Hepatocyte (in vitro differentiated cells): ENCODE measurements at places on chromosomes 4 and X. TPM values are rescaled to one million over a fixed set of nuclear protein-coding genes. Genes with fewer than 3 reads are reported as not detected.

Gene MAML3
- 8.7 and 11.2 TPM in 2 replicates for total RNA-seq

Gene C4orf33
- 15.6 and 21.6 TPM in 2 replicates for total RNA-seq

Gene ADRA2C
- 4.9 and 6.3 TPM in 2 replicates for total RNA-seq

Gene PAGE2B
- total RNA-seq, result not detected in 2 replicates

Gene MID1
- 21.1 and 23.0 TPM in 2 replicates for total RNA-seq

DNA sequence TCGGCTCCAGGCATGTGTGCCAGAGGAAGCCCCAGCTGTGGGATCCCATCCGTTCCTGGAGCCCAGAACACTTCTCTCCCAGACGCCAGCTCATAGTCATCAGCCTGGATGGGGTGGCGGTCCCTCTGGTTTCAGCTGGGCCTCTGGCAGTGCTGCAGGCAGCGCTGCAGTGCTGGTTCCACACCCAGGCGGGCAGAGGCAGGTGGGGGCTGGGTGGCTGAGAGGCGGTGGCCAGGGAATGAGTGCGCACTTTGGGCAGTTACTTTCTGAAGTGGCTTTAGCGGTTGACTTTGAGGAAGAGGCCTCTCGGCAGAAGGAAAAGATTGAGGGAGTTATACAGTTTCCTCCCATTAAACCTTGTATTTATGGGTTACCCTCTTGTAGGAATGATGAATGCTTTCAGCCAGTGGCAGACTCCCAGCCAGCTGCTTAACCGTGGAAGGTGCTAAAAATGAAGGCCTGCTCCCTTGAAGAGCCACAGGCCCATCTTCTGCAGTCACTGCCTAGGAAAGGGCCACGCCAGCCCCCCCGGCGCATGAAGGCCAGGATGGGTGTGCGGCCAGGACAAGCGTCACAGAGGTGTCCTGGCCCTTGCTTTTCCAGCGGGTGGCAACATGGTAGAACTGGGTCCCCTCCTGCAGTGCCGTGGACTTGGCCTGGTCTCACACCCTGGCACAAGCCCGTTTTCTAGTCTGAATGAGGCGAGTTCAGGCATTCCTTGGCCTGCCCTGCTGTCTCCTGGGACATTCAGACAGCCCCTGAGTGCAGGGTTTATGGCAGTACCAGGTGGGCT is 9.9 kb downstream of the TADA2B start:
- H3K4me3 ChIP-seq, result no peak overlapping the region
- no peaks in the 10 kb centered on the region for H3K27me3 ChIP-seq
- DNase-seq, result no peak
- H3K36me3 ChIP-seq, result no peaks in the 10 kb centered on the region

DNA sequence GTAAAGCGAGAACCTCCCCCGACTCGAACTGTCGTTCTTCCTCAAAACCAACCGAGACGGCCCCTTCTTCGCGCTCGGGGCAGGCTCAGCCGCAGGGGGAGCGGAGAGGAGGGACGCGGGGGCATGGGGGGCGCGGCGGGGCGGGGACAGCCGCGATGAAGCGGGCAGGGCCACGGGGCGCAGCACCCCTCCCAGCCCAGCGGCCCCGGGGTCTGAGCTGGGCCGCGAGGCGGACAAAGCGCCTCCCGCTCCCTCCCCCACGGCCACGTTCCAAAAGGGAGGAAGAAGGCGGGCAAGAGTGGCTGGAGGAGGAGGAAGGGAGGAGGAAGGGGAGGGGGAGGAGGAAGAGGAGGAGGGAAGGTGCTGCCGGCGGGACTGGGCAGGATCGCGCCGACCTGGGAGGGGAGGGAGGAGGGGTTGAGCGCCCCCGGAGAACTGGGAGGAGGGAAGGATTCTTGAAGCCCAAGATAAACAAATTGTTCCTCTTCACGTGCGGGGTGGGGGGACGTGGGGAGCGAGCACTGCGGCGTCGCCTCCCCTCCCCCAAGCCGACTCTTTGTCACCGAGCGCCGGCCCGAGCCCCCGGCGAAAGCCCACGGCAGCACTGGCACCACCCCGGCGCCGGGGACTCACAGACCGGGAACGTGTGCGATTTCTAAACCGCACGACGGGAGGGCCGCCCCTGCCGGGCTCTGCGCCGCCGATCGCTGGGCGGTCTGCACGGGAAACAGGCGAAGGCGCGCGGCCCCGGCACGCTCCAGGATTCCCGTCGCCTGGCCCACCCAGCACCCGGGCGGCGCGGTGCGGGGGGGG is 2.9 kb downstream of the MAML3 start:
- peak; percentile 93 for DNase-seq
- peak overlapping the region; percentile 100 for H3K27ac ChIP-seq
- H3K27me3 ChIP-seq, result no peaks in the 10 kb centered on the region
- peak overlapping the region; percentile 68 for H3K4me3 ChIP-seq
- no peaks in the 10 kb centered on the region for H3K36me3 ChIP-seq

DNA sequence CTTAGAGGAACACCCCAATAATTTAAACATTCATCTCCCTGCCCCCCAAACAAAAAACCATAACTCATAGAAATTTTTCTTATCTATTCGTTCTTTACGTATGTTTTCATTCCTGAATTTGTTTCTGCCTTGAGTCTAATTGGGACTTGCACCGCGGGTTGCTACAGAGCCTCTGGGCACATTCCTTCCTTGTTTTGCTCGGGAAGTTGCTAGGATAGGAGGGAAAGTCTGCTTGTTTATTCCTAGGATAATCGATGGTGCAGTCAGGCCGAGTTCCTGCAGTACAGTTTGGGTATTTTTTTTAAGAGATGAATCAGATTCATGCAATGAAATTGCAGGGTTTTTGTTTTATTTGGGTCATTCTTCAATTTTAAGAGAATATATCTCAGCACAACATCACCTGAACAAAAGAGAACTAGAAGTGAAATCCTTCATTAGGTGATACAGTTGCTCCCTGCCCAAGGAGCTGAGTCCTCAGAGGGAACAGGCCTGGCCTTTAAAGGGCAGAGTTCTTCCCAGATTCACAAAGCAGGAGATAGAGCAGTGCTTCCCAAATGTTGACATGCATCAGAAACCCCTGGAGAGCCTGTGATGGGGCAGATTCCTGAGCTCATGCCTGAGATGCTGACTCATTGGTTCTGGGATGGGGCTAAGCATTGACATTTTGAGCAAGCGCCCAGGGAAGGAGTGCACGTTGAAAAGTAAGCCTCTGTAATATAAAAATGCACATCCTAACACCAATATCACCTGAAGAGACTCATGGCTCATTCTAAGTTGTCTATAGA is 114.9 kb upstream of the FAM9B start:
- no peaks in the 10 kb centered on the region for H3K27me3 ChIP-seq
- H3K4me3 ChIP-seq, result no peak overlapping the region
- H3K36me3 ChIP-seq, result no peaks in the 10 kb centered on the region
- H3K4me1 ChIP-seq, result no peaks in the 10 kb centered on the region
- DNase-seq, result no peak
- H3K27ac ChIP-seq, result no peak overlapping the region

DNA sequence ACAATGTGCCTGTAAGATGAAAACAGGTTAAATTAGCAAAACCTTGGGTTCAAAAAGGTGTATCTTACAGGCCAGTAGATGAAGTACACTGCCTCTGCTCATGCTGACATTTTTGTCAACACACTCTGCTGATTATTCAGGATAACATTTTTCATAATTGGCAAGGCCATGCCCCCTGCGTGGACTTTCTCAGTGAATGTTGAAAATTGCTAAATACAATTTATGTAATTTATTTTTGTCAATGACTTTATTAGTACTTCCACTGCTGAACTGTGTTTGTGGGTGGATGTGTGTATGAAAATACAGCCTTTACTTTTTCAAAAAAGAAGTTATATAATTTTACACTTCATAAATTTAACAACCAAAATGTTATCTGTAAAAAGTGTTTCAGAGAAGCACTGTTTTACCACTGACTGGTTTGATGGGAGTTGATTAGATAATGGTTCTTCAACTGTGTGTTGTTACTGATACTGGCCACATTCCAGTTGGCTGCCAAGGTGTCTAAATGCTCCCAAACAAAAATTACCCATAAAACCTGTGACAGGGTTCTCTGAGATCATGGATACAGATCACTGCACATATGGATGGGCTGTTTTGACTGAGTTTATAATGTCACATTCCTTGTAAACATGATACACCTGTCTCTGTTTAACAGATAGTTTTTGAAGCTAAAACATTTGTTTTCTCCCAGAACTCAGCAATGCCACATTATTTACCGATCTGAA is 151.9 kb upstream of the SLC7A11 start:
- no peak overlapping the region for H3K27ac ChIP-seq
- no peak for DNase-seq
- no peaks in the 10 kb centered on the region for H3K27me3 ChIP-seq
- H3K4me1 ChIP-seq, result no peaks in the 10 kb centered on the region

DNA sequence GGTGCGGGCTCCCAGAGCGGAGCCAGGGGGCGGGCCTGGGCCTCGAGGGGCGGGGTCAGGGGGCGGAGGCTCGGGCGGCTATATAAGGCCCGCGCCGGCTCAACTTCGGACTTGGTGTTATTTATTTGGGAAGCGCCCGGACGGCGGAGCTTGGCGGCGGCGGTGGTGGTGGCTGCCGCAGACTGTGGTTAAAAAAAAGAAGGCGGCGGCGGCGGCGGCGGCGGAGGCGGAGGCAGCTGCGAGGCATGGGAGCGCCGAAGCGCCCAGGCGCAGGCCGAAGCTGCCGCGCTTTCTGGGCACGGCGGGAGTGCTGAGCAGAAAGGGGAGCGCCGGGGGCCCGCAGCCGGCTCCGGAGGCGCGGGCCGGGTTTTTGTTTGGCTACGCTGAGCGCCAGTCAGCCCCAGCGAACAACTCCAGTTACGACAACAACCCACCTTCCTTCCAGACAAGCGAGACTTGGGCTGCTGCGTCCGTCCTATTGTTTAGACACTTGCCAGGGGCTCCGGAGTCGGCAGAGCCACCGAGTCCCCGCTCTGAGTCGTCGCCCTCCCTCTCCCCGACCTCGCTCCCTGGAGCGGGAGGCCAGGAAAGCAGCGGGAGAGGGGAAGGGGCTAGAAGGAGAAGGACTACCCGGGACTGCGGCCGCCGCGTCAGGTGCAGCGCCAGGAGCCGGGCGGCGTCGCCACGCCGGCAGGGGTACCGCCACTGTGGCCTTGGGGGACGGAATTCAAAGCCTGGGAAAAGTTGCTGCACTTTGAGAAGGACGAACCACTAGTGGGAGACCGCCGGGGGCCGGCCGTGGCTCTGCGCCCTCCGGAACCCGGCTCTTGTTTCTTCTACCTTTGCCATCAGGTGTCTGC is at the start of gene SLIT2:
SLIT2 (plus strand) TSS at position 110 of the 860 bp plus-strand sequence. CDS start 1,911 bp downstream, outside the sequence.
- H3K27ac ChIP-seq, result peak within 1 kb of the TSS; percentile 30
- peak within 1 kb of the TSS; percentile 83 for H3K4me3 ChIP-seq
- H3K4me1 ChIP-seq, result peaks cover 5% of the 10 kb centered on the region

DNA sequence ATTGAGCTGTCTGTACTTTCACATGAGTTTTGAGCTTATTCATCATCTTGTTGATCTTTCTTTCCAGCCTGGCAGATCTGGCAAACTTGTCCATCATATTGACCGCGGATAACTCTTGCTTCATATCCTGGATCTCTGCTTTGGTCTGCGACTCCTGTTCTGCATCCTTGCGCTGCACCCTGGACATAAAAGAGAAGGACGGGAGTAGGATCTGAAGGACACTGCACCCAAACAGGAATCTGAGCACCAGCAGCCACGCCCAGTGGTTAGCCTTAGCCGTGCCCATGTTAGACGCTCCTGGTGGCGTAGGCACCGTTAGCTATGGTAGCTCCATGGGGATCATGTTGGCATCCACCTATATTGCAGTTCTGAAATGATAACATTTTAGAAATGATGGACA is 56.6 kb downstream of the LARP7 start:
- H3K4me3 ChIP-seq, result no peak overlapping the region
- no peak overlapping the region for H3K27ac ChIP-seq
- DNase-seq, result no peak
- no peaks in the 10 kb centered on the region for H3K27me3 ChIP-seq
- H3K36me3 ChIP-seq, result no peaks in the 10 kb centered on the region

- DNase-seq, result peak; percentile 76
- no peaks in the 10 kb centered on the region for H3K27me3 ChIP-seq
- H3K4me1 ChIP-seq, result peaks cover 24% of the 10 kb centered on the region
- no peaks in the 10 kb centered on the region for H3K36me3 ChIP-seq
- H3K27ac ChIP-seq, result peak overlapping the region; percentile 87
- H3K4me3 ChIP-seq, result no peak overlapping the region
These were observed 36.9 kb downstream of the PARM1 start for GRCh38 chr4:74969507-74970474.

DNA sequence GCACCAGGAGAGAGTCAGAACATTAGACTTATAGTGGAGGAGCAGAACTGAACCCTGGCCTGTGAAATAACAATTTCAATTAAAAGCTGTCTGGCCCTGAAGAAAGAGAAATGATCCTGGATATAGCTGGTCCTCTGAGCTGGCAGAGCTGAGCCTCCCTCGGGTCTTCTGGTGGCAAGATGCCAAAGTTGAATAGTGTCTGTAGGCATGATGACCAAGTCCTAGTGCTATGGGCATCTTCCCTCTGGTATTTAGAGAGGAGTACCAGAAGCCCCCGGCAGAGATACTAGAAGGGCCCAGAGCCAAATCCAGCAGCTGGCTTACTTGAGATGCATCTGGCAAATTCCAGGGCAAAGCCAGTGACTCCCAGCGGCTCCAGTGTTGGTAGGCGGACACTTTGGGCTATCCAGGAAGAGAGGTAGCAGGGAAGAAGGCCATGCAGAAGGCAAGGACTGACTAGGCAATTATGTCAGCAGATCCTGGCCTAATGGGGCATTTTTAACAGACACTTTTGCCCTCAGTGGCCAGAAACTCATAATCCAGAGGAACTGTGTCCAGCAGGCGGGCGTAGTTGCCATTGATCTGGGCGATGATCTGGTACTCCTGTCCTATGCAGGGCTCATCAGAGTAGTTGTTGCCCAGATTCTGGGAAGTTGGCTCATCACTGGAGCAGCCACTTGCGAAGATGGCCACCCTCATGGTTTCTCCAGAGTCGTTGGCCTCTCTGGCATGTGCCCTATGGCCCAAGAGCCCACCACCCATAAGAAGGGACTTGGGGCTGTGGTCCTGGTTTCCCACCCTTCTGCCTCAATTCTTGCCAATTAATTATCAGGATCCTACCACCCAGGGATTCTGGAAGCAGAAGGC is 17.9 kb downstream of the VSIG4 start:
- no peak overlapping the region for H3K4me3 ChIP-seq
- no peak for DNase-seq
- no peaks in the 10 kb centered on the region for H3K27me3 ChIP-seq
- no peak overlapping the region for H3K27ac ChIP-seq
- no peaks in the 10 kb centered on the region for H3K36me3 ChIP-seq
- peaks cover 3% of the 10 kb centered on the region for H3K4me1 ChIP-seq

DNA sequence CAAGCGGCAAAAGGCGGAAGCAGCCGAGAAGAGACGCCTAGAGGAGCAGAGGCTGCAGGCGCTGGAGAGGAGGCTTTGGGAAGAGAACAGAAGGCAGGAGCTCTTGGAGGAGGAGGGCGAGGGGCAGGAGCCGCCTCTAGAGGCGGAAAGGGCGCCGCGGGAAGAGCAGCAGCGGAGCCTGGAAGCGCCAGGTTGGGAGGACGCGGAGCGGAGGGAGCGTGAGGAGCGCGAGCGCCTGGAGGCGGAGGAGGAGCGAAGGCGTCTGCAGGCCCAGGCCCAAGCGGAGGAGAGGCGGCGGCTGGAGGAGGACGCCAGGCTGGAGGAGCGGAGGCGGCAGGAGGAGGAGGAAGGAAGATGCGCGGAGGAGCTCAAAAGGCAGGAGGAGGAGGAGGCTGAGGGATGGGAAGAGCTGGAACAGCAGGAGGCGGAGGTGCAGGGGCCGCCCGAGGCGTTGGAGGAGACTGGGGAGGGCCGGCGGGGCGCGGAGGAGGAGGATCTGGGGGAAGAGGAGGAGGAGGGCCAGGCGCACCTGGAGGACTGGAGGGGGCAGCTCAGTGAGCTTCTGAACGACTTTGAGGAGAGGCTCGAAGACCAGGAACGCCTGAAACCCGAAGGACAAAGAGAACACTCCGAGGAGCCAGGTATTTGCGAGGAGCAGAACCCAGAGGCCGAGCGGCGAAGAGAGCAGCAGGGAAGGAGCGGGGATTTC is 72.9 kb downstream of the AASDH start:
- H3K36me3 ChIP-seq, result no peaks in the 10 kb centered on the region
- H3K4me3 ChIP-seq, result no peak overlapping the region
- DNase-seq, result no peak
- no peaks in the 10 kb centered on the region for H3K4me1 ChIP-seq
- H3K27me3 ChIP-seq, result no peaks in the 10 kb centered on the region
